Mesothelial cell of epicardium (in vitro differentiated cells): ENCODE measurements at places on chromosomes 5 and 9.

GRCh38 chr5:171796436-171796835 is 10.8 kb downstream of the SMIM23 start:
- no peak for DNase-seq

DNA sequence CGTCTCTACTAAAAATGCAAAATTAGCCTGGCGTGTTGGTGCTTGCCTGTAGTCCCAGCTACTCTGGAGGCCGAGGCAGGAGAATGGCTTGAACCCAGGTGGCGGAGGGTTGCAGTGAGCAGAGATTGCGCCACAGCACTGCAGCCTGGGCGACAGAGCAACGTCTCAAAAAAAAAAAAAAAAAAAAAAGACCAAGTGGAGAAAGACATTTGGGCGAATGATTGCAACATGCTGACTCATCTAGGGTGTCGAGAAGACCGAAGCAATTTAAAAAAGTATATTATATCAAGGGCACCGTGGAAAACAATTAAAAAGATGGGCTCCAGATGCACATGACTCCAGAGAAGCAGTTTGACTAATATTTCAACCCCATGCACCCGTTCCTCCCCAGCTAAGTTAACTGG is 9.2 kb downstream of the KLF4 start:
- DNase-seq = no peak

GRCh38 chr5:132651838-132652469 is 6.0 kb upstream of the IL13 start:
- DNase-seq = no peak

DNA sequence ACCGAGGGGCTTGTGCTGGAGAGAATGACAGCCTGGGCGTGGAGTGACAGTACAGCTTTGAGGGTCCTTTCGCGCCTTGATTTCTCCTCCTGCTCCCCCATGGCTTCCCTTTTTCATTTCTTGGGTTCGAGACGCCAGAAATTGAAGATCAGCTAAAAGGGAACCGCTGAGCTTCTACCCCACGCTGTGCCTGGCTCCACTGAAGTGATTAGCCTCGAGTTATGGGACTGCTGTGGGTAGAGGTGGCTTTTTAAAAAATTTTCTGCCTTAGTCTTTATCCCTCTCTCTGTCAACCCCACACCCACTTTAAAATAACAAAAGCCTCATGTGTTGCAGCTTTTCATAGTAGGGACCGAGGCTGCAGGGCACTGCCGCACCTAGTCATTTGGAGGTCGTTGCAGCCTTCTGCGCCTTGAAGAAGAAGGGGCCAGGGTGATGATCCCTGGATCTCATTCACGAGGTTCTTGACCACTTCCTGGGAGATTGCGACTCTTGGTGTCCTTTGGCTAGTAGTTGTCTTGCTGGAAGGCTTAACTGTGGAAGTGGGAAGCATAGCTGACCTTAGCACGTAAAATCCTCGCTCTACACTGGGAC is 603 bp downstream of the PPIP5K2 start:
- no peak for DNase-seq

DNA sequence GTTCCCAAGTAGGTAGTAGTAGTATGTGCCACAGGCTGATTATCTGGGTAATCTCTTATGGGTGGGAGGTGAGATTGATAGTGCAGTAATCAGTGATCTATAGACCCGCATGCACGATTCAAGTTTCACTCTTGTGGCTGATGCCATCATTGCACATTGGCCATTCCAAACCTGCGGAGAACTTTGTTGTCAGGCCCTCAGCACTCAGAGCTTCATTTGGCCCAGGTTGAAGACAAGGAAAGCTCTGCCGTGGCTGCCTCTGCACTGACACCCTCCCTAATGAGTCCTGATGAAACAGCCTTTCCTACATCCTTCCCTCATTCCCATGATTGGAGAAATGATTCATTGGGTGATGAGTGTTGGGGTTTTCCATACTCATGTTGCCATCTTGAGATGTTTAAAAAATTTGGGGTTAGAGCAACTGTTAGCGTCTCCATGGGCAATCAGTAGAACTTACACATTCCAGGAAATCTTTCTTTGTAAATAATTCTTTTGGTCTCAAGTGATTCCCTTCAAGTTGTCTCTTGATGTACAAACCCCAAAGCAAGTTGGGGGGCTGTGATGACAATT is 22.9 kb downstream of the PROP1 start:
- no peak for DNase-seq

DNA sequence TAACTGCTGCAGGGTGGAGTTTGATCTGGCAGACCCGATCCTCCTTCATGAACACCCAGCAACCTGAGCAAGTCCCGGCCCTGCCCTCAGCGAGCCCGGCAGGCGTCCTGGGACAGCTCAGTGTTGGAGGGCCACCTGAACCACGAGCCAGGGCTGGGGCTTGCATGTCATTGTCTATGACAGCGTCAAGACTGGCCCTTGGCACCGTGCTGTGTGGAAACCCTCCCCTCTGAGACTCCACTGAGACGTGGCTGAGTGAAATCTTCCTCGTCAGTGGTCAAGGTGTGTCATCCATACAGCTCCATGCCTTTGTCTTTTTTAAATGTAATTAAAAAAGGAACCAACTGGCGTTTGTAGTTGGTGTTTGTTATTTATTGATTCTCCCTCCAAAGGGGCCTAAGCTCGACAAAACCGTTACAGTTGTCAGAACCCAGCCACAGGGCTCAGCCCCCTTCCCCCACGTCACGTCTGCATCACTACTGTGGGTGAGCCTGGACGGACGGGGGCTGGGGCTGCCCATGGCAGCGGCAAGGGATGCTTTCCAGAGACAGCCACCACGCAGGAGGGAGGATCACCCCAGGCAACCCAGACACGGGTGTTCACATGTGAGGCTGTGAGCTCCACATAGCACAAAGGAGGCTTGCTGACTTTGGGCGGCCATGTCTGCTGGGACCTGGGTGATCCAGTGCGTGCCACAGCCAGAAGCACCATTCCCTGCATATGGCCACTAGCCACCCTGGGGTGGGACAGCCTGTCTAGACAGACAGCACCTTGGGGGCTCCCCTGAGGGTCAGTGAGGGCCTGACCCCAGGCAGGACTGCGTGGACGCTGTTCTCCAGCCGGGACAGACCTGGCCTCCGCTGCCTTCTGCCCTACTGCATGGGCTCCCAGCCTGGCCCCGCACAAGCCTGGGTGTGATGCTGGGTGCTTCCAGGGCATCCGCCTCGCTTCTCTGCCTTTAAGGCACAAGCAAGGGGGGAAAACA is 7.3 kb downstream of the UCK1 start:
- no peak for DNase-seq

DNA sequence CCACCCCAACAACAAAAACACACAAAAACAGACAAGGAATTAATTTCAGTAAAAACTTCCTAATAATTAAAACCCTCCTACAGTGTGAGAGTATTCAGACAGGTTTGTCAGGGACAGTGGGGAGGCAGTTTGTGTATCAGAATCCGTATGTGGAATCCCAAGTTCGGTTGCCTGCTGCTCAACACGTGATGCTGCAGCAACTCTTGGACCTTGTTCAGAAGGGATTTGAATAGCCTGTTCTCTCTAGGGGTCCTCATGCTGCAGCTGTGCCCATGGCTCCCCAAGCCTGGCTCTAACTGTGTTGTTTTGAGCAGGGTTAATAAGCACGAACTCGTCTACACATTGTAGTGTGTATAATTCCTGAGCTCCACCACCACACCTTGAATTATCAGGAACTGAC is 28.7 kb downstream of the TLE4 start:
- no peak for DNase-seq

DNA sequence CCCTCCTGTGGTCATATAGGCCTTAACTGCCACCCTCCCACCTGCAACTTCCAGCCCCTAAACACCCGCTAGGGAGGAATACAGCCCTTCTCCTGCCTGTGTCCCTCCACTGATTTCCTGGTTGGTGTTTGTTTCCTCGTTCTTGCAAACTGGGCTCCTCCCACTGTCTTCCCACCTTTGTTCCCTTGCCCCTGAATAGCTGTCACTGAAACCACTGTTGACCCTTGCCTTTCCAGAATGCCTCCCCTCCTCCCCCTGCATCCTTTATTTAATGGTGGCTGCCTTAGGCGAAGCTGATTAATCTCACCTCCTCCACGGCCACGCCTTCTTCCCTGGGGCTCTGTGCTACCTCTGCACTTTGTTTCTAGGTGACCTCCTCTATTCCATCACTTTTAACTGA is 626.7 kb downstream of the BNC2 start:
- no peak for DNase-seq

DNA sequence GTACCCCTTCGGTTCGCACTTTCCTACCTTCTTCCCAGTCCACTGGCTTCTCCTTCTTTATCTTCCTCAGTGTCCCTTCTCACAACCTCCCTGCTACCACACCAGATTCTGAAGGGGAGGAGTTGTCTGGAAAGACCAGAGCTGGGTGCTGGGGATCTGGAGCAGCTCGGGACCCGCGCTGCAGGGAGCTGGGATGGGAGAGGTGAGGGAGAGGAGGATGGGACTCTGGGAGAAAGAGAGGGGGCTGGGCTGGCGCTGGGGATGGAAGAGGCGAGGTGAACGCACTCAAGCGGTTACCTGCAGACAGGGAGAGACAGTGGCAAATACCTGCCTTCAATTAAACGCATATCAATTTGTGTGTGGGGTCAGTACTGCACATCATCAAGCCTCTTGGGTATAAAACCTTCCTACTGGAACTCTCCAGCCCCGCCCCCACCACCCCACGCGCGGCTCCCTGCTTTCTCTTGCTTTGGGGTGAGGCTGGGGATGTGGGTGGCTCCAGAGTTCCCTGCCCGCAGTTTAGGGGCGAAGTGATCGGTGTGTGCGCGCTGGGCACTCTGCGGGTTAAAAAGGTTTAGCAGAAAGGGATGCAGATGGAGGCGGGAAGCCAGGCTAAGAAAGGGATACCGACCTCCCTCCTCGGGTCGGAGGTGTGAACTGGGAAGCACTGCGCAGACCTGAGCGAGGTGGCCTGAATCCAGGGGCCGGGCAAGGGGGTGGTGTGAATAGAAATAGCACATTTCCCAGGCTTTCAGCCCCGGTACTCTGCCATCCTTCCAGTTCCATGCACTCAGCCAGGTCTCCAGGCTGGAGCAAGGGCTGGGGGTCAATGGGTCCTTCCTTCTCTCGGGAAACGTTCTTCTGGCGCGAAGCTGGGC is 977 bp upstream of the PAM start:
- DNase-seq = no peak

GRCh38 chr5:136242611-136243010 is 49.6 kb upstream of the SMIM32 start:
- DNase-seq = no peak

- DNase-seq = no peak
Observed at GRCh38 chr5:37772255-37772654, 67.6 kb downstream of the GDNF start.

- DNase-seq = no peak
Observed at GRCh38 chr5:160315968-160316367, 3.6 kb upstream of the CCNJL start.

DNA sequence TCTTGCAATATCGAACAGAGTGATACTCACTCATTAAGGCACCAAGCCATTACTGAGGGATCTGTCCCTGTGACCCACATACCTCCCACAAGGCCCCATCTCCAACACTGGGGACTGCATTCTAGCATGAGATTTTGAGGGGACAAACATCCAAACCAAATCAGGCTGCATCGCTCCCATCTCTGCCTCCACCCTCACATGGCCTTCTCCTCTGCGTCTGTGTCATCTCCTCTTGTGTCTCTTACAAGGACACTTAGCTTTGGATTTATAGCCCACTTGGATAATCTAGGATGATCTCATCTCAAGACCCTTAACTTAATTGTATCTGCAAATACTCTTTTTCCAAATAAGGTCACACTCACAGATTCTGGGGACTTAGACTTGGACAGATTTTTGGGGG is 284.4 kb upstream of the DAP start:
- no peak for DNase-seq

- no peak for DNase-seq
Observed at GRCh38 chr5:62771341-62771740, 192.7 kb downstream of the LRRC70 start.

DNA sequence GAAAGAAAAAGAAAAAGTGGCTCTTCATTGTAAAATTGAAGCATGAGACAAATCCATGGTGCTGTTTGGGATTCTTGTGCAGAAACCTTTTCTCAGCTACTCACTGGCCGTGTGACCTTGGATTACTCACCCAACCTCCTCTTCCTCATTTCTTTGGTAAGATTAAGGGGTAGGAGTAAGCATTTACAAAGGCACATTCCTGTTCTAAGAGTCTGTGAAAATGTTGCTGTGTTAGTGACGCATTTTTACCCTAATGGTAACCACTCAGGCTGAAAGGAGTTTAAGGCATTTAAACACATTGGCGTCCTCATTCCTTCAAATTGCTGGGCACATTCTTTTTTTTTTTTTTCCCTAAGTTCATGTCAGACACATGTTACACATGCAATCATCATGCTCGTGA is 4.3 kb downstream of the RAI14 start:
- no peak for DNase-seq

DNA sequence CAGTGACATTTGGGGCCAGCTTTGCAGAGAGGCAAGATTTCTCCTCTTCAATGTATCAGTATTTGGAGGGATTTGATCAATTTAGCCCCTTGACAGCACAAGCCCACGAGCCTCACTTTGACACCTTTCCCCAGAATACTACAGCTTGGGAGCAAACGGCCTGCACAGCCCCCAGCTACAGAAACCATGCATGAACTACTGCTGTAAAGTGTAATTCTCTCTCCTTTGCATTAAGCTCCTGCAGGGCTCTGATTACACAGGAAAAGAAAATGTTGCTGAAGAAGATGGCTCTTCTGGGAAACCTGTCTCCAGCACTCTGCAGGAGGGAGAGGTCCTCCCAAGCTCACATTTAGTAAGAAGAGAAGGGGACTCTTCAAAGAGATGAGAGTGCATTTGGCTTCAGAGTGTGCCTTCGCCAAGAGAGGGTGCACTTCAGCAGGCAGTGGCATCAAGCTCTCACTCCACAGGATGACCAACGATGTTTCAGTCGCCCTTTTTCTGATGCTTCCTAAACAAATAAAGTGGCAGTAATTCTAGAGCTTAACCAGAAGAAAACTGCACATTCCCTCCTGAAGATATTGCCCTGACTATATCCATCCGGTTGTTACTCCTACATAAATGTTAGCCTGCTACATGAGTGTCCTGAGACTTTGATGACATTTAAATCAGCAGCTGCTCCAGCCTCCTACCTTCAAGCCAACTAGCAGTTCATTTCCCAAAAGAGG is 272.2 kb downstream of the AUH start:
- DNase-seq = no peak

DNA sequence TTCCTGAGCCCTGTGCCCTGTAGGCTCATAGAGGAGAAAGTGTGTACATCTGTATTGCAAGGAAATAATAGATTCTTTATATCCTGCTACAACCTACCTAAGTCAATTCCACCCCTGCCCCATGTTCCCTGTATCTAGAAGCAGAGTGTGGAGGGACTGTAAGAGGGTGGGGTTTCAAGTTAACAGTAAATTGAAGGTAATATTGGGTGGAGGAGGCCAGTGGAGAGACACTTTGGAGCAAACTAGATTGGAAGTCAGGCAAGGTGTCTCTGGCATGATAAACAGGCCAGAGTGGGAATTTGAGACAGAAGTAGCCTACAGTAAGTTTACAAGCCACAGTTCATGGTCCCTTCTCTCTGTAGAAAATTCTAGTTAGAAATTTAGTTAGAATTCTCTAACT is 2.3 kb upstream of the HEMGN start:
- no peak for DNase-seq

- DNase-seq = no peak
Observed at GRCh38 chr5:42377496-42377895, 45.7 kb upstream of the GHR start.
